Urothelium cell line (cell line): ENCODE measurements at places on chromosomes 6 and 20.

DNA sequence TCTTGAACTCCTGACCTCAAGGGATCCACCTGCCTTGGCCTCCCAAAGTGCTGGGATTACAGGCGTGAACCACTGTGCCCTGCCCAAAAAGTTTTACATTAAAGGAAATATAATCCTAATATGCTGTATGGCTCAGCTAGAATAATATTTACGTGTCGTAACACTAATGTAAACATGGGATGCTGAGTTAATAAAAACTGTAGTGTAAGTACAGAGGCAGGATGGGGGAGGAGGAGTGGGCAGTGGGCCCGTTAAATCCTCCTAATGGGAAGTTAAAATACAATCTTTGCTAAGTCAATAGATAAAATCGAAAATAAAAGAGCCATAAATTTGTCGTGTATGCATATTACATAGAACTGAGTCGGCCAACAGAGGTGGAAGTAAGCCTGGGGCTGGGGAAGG lies 12.1 kb upstream of the IP6K3 start:
- DNase-seq, result no peak

- no peak for DNase-seq
Measured at GRCh38 chr6:130975325-130975724, 87.7 kb downstream of the EPB41L2 start.

GRCh38 chr6:89139509-89140346 lies 6.1 kb upstream of the PM20D2 start:
- DNase-seq, result no peak

DNA sequence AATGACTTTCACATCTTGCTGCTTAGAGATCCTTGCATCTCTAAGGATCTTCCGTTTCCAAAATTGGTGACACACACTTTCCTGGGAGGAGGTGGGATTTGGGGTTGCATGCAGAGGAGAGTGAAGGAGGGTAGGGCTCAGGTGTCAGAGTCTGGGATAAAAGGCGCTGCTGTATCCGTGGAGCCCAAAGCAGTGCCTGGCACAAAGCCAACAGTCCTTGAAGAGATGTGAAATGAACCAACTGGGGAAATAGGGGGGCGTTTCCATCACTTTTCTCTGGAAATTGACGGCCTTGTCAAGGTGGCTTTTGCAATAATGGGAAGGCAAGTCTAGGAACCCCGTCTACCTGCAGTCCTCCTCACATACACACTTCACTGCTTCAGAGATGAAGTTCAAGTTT lies 59.5 kb upstream of the NELFCD start:
- no peak for DNase-seq

DNA sequence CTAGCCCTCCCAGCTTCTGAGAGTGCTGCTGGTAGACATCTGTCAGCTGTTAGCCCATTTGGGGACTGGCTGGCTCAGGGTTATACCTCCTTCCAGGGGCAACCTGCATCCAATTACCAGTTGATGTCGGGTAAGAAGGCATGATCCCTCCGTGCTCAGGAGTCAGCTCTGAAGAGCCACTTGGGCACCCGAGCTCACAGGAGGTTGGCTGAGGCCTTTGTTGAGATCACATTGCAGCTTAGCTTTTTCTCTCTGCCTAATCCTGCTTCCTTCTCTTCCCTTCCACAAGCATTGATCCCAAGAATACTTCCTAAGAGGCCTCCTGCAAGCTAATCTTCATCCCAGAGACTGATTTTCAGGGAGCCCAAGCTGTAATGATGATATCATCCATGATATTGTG lies 35.5 kb downstream of the SCP2D1 start:
- DNase-seq, result no peak

DNA sequence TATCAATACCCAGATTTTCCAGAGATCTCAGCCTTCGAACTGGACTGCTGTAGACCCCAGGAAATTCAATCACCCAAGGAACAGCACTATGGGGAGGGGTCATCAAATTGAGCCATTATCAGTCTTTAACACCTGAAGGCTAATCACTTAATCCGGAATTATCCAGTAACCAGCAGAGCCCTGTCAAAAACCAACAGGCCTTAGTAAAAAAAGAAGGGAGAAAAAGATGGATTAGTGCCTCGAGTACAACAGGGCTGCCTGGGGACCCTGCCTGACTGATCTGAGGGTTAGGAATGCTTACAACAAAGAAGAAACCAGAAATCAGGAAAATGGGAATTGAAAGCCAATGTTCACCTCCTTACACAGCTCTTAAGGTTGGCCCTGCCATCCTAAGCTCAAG lies 7.6 kb downstream of the RRAGD start:
- no peak for DNase-seq

DNA sequence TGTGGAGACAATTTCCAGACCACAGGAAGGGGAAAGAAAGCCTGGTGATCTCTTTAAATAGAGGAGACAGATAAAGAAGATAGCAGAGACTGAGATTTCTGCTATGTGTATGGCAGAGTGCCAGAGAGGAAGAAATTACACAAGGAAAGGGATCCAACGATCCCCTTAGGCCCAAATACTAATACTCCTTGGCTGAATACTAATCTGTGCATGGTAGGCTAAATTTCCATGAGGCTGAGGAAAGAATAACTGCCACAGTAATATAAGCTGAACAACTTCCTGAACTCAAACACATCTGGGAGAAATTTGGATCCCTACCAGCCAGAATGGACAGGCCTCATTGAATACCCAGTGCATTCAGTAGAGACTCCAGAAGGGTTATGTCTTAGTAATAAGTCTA lies 83.3 kb upstream of the TNFAIP3 start:
- DNase-seq, result no peak

DNA sequence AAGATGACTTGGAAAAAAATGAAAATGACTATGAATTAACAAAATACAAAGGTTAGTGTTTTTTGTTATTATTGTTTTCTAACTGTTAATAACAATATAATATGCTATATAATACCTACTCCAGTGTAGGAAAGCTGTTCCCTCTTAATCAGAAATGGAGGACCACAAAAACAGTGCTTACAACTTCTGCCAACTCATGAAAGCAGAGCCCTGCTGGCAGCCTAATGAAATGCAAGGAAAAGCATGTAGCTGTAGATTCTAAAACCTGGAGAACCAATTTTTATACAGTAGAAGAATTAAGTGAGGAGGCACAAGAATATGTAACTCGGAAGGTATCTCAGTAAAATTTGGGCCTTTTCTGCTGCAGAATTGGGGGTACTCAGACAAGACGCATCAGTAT lies 29.4 kb downstream of the PHIP start:
- peak; percentile 6 for DNase-seq

- DNase-seq, result no peak
Measured at GRCh38 chr6:152204591-152204990, 397.1 kb downstream of the ESR1 start.

GRCh38 chr20:16501301-16501700 lies 71.9 kb downstream of the KIF16B start:
- no peak for DNase-seq

- no peak for DNase-seq
Measured at GRCh38 chr6:3939964-3940363, 90.8 kb downstream of the FAM50B start.

- no peak for DNase-seq
Measured at GRCh38 chr6:49743429-49743828, 759 bp downstream of the CRISP3 start.

- DNase-seq, result peak; percentile 33
Measured at GRCh38 chr6:158002951-158003853, 21.5 kb downstream of the SYNJ2 start.

DNA sequence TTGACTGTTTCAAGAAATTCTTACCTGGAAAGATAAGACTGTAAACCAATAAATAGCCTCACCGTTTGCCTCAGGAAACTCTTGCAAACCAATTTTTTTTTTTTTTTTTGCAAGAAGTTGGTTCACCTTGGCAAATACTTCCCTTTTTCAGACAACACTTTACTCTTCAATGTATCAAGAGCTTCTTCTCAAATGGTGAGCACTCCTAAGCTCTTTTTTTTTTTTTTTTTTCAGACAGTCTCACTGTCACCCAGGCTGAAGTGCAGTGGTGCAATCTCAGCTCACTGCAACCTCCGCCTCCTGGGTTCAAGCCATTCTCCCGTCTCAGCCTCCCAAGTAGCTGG lies 22.7 kb upstream of the SNTA1 start:
- DNase-seq, result no peak

DNA sequence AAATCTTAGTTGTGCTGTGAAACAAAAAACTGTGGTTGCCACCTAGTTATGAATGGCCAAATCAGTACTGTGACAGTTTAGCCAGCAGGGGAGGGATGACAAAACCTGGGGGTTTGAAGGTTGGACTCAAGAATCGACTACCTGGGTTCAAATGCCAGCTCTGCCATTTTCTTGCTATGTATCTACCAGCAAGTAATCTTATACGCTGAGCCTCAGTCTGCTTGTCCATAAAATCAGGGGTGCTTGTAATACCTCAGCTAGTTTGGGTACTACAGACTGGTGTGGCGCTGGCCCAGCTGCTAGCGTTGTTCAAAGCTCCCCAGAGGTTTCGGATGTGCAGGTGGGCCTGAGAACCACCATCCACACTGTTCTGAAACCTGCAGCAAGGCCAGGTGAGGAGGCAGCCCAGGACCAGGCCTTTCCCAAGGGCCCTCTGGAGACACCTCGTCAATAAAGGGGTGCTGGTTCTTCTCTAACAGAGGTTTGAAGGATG lies 40.4 kb downstream of the TRAM2 start:
- DNase-seq, result no peak

GRCh38 chr6:170160031-170160627 lies 130.7 kb downstream of the DLL1 start:
- peak; percentile 82 for DNase-seq

GRCh38 chr6:105034470-105034869 lies 77.6 kb downstream of the LIN28B start:
- DNase-seq, result no peak

DNA sequence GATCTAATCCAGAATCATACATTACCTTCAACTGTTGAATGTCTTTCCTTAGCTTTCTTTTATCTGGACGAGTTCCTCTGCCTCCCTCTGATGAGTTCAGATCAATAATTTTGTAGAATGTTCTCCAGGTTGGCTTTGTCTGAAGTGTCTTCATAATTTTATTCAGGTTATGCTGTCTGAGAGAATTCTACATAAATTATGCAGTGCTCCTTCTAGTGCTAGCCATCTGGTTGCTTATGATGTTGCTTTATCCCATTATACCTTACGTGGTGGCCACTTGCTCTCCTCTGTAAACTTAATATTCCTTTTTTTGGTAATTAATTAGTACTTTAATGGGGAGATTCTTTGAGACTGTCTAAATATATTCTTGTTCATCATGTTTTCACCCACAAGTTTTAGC lies 67.7 kb upstream of the PTCHD4 start:
- no peak for DNase-seq

GRCh38 chr6:35282472-35282871 lies 15.1 kb upstream of the DEF6 start:
- no peak for DNase-seq

DNA sequence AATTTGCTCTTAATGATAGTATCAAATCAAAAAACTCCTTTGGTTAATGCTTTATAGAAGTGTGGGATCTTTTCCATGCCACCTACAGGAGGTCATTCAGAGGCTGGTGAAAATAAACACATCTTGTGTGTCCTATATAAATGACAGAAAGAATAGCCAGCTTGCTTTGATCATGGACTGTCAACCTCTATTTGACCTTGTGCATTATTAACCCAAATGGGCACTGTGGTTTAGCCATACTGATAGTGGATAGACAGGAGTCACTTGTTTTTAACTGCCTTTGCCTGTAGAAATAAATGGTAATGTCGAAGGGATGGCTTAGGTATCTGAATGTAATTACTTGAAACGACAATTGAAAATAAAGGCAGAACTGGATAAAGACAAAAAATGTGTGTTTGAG lies 123.8 kb downstream of the CDKAL1 start:
- DNase-seq, result no peak

DNA sequence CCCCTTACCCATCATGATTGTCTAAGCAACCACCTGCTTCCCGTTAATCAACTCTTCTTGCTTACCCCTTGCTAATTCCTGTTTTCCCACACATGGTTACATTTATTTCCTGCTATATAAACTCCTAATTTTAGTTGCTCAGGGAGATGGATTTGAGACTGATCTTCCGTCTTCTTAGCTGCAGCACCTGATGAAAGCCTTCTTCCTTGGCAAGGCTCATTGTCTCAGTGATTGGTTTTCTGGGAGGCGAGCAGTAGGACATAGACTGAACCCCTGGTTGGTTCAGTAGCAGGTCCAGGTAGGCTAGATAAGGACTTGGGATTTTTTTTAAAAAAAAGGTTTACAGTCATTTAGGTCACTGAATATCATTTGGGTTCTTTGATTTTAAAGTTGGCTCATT lies 50.4 kb downstream of the PRND start:
- DNase-seq, result no peak

DNA sequence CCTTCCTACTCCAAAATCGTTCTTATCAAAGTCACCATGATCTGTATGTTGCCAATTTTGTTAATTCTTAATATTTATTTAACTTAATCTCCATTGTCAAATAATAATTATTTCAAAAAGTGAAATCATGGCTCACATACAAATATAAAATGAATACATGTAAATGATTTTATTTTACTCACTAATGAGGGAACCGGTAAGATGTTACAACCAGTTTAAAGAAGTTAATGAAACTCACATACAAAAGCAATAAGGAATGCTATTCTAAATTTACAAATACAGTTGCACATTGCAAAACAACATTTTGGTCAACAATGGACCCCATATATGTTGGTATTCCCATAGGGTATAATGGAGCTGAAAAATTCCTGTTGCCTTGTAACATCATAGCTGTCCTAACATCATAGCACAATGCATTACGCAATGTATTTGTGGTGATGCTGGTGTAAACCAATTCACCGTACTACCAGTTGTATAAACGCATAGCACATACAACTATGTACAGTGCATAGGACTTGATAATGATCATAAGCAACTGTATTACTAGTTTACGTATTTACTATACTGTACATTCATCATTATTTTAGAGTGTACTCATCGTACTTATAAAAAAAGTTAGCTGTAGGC lies 6.5 kb upstream of the SLC22A16 start:
- DNase-seq, result no peak

GRCh38 chr6:90124874-90125510 lies 171.7 kb downstream of the BACH2 start:
- DNase-seq, result no peak

- no peak for DNase-seq
Measured at GRCh38 chr6:134626589-134626988, 308.7 kb upstream of the SGK1 start.

DNA sequence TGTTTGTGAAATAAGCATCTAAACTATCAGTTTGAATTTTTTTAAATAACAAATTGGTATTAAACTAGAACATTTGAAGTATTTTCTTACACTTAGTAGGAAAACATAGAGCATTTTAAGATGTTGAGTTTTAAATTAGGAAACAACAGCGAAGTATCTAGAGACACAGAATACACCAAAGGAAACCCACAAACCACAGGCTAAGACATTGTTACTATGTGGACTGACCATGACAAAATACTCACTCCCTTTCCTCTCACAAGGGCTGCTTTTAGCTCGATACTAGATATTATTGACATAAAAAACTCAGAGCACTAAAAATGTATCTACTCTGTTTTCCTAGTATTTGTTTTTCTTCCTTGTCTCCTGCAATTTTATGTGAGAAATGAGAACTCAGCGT lies 266.0 kb upstream of the CITED2 start:
- no peak for DNase-seq

- no peak for DNase-seq
Measured at GRCh38 chr6:32517654-32518445, 12.2 kb downstream of the HLA-DRB5 start.
